Stimulated activated CD4-positive, alpha-beta T cell treated with anti-CD3 and anti-CD28 coated beads, TNF-alpha, amount 100 ng/mL, for 1 hour (primary cell): ENCODE measurements at places on chromosomes 7 and 10.

DNA sequence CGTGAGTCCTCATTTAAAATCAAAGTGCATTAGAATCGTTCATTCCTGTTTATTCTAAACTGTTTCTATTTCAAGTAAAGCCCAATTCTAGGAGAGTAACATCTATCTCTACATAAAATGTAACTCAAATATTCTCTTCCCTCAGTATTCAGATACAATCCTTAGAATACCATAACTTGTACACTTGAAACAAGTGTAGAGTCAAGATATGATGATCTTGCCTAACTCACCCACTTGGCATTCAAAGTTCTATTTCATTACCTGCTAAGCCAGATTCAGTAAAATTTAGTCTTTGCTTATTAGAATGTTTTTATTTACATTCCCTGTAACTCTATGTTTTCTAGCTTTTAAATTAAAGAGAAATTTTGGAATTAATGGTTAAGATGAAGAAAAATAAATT is 31.6 kb downstream of the PRPS1L1 start:
- no peak for DNase-seq

GRCh38 chr7:108499566-108499965 is 26.4 kb downstream of the PNPLA8 start:
- DNase-seq = no peak

- no peak for DNase-seq
These were observed 412.7 kb upstream of the SORCS1 start for GRCh38 chr10:107577221-107577620.

DNA sequence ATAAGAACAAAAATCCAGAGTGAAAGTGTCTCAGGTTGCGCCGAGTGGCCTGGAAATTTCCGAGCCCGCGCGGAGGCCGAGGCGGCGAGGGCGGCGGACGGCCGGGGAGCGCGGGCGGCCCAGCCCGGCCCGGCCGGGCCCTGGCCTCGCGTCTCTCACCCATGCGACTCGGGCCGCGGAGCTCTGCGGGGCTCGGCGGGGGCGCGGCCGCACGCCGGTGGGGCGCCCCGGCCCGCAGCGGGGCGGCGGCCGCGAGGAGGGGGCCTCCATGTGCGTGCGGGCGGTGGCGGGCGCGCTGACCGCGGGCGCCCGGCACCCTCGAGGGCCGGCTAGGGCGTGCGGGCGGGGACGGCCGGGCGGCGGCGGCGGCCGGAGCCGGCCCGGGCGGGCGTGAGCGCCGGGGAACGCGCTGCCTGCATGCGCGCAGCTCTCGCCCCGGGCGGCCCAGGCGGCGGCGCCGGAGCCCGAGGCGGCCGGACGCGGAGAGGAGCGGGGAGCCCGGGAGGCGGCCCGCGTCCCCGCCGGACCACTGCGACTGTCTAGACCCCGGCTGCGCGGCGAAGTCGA is 302 bp upstream of the EN2 start:
- no peak for DNase-seq

GRCh38 chr10:4061441-4061951 is 276.5 kb upstream of the KLF6 start:
- no peak for DNase-seq

- DNase-seq = no peak
These were observed 13.5 kb upstream of the GPR85 start for GRCh38 chr7:113100121-113100603.

GRCh38 chr7:148700661-148701064 is 2.0 kb downstream of the CUL1 start:
- no peak for DNase-seq

- DNase-seq = no peak
These were observed 1034.5 kb upstream of the LRRTM3 start for GRCh38 chr10:65891073-65891981.

DNA sequence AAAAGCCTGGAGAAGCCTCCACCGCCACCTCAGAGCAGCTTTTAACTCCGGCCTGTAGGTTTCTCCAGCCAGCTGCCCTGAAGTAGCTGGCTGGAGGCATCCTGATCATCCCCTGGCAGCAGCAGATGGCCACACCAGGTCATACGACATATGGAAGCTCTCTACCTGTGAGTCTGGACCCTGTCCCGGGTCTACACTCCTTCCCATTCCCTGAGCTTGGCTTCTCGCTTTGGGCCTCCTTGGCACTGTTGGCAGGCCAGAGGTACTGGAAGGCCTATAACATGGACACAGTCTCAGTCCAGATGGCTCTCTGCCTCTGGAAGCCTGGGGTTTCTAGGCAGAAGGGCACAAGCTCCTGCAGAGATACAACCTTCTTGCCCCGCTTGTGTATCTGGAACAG is 43.5 kb upstream of the TRIM8 start:
- DNase-seq = no peak

DNA sequence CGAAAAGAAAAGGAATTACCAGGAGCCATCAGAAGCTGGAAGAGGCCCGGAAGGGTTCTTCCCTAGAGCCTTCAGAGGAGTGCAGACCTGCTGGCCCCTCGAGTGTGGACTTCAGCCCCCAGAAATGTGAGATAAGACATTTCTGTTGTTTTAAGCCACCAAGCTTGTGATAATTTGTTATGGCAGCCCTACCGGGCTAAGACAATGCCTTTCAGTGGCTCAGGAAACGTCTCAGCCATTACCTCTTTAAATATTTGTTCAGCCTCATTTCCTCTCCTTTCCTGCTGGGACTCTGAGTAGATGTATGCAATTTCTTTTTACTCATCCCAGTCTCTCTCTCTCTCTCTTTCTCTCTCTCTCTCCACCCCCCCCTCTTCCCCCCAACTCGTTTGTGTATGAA is 174.7 kb upstream of the GRB10 start:
- DNase-seq = no peak

GRCh38 chr10:62106929-62107519 is 161.6 kb downstream of the RTKN2 start:
- DNase-seq = no peak

DNA sequence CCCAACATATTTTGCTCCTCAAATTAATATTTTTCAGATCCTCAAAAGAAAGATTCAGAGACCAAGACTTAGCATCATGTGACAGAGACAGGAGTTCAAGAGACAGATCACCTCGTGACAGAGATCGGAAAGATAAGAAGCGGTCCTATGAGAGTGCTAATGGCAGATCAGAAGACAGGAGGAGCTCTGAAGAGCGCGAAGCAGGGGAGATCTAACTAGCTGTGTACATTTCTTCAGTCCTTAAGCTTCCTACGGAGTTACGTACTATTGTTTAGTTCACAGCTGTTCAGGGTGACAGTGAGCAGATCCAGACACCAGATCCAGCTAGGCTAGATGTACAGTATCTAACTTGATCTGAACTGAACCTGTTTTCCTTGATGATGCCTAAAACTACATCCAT is 61.3 kb downstream of the KLRG2 start:
- DNase-seq = no peak

DNA sequence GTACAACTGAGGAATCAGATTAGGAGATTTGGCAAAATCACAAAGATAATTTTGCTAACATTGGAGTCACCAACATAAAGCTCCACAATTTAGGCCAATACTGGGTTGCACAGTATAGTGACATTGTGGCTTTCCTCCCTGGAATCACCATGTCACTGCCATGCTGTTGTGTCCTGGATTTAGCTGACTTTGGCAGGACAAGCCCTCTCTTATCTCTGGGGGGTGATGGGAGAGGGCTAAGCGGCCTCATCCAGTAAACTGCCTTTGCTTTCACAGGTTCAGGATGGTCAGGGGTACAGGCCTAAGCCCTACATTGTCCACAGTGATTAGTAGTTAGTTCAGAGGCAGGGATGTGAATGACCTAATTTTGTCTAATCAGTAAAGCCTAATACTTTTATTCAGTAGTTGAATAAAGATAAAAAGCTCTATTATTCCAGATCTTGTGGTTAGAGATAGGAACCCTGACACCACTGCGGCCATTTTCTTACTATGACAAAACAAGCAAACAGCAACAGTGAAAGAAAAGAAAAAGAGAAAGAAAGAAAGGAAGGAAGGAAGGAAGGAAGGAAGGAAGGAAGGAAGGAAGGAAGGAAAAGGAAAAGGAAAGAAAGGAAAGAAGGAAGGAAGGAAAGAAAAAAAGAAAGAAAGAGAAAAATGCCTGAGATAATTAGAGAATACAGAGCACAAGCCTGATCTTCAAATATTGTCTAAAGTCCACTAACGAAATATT is 140.1 kb downstream of the ETV1 start:
- no peak for DNase-seq

DNA sequence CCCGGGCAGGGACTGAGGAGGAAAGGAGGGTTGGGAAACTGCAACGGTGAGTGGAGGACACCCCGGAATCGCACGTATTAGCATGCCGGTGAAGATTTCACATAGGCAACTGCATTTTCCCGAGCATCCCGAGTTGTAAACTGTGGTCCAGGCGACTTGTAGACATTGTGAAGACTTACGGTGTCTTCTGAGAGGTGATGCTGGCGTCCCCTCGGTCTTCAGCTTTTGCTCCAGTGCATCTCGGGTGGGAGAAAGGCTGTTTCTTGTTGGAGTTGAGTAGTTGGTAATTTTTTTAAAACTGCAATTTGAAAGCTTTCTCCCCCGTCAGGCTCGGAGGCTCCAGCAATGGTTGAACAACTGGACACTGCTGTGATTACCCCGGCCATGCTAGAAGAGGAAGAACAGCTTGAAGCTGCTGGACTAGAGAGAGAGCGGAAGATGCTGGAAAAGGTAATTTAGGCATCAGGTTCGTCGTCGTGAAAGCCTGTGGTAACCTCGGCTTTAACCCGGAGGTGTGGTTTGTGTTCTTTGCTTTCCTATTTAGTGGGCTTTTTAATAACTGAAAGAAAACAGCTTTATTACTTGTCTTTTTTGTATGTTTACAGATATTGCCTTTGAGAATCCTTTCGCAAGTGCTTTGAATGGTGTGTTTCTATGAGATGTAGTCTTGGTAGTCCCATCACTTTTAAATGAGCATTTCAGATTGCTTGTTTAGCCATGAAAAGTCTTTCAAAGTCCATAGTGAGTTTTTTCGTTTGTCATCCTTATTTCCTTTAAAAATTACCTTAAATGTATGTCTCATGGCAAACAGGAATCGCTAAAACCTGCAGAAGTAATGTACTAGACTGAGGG is 687 bp downstream of the HELLS start:
- no peak for DNase-seq

DNA sequence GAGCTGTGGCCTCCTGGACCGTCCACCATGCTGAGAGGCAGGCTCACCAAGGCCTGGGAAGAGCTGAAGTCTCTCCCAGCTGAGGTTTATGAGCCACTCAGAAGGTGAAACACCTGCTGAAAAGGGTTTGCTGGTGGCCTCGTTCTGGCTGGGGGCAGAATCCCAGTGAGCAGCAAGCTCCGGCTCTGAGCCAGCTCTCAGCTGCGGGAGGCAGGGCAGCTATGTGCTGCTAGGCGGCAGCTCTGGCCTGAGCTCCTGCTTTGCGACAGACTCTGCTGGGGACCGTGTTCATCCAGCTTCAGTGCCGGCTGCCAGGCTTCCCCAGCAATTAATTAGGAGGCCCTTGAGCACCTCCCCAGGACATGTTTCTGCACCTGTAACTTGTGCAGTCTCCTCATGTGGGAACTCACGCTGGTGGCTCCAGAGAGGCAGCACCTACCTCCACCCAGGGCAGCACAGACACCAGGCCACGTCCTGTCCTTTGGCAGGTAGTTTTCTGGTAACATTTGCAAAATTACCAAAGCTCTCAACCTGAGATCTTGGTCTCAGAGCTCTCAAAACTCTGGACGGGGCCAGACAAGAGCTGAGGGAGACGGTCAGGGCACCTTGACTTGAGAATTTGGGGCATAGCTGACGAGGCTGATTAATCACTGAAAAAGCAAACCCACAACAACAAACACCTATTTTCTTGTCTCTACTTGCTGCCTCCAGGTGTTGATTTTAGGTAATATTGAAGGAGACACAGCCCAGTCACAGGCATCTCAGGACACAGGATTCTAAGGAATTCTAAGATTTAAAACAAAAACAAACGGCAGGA is 185.0 kb downstream of the TCERG1L start:
- DNase-seq = no peak

GRCh38 chr10:75565286-75566251 is 134.1 kb downstream of the LRMDA start:
- no peak for DNase-seq

GRCh38 chr7:148773334-148773733 is 74.6 kb downstream of the CUL1 start:
- no peak for DNase-seq

DNA sequence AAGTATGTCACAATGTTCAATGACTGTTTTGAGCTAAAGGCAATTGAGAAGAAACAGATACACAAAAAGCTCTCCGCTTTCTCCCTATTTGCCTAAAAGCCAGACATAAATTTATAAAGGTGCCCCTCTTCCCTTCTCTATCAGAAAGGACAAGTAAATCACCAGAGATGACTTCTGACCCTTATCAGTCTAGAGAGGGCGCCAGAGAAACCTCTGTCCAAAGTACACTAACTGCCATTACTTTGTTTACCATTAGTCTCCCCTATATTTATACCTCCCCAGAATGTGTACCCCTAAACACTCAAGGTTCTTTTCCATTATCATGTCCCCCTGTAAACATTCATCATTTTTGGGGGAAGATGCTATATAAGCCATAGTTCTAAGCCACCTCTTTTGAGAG is 49.3 kb downstream of the TPK1 start:
- DNase-seq = no peak

- no peak for DNase-seq
These were observed 56.9 kb downstream of the NEUROG3 start for GRCh38 chr10:69516316-69516715.

DNA sequence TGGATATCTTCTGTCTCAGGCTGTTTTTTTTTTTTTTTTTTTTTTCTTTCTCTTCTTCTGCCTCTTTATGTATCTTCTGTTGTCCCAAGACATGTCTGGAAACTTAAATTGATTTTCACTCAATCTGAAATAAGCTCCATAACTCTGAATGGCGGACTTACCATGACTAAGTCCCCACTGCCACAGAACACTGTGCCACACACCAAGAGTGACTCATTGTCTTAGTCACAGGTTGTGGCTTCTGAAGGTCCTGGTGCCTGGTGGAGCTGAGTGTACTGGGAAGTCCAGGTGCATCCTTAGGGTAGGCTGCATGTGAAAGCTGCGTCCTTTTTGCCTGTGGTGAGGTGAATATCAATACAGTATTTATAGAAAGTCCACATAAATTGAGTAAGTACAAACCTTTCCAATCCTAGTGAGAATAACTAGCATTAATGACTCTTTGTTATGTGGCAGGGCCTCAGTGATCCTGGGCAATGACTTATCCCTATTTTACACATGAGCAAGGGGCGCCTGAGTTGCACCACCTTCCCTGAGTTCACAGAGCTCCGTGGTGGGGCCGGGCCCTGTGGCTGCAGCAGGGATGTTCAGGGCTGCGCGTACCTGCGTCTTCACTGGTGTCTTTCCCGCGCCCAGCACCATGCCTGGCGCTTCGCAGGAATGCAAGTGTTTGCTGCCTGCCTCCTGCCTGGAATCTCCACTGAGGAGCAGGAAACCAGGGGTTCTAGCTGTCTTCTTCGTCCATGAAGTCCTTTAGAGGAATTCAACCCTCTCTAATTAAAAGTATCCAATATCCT is 4.3 kb downstream of the PFKP start:
- no peak for DNase-seq

DNA sequence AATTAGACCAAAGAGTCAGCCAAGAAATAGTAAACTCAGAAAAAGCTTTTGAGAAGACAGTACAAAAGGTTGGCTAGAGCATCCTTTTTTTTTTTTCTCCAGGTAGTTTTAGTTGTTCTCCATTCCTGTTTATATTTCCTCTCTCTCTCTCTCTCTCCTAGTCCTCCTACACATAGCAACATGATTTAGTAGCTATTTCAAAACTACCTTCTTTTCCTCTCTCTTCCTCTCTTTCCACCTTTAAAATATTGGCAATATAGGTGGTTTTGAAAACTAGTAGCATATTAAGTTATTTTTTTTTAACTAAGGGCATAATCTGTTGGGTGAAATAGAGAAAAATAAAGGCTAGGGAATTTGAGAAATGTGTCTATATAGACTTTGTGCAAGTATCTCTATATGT is 5.0 kb downstream of the SKIDA1 start:
- no peak for DNase-seq

- DNase-seq = no peak
These were observed 23.2 kb upstream of the ARHGAP22 start for GRCh38 chr10:48627984-48628609.
